ENCODE measurements at places on chromosomes 16 and 17.

- no peak for ATAC-seq
Observed at GRCh38 chr17:1563786-1564613, 1.4 kb upstream of the PITPNA start.

- ATAC-seq = no peak
Observed at GRCh38 chr16:89437991-89438390, 52.4 kb downstream of the ANKRD11 start.

DNA sequence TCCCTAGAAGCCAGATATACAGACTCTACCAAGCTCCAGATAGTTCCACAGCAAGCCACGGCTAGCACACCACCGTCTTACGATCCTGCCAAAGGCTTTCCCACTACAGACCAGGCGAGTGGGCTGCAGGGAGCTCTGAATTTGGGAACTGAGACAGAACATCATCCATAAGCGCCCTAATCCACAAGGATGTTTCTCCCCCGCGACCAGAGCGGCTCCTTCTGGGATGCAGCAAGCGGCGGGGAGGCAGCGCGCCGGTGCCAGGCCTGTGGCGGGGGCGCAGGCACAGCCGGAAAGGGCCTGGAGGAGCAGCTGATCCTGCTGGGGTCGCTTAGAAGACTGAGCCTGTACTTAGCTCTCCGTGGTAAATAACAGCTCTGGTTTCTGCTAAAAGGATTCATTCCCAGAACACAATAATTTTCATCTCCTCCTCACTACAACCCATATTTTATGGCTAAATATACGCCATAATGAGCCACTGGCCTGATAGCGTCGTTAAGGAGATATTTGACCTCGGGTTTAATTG, 16.2 kb upstream of the FOXF1 start:
- ATAC-seq = no peak

- ATAC-seq = no peak
Observed at GRCh38 chr16:88131256-88131655, 180.0 kb downstream of the BANP start.

DNA sequence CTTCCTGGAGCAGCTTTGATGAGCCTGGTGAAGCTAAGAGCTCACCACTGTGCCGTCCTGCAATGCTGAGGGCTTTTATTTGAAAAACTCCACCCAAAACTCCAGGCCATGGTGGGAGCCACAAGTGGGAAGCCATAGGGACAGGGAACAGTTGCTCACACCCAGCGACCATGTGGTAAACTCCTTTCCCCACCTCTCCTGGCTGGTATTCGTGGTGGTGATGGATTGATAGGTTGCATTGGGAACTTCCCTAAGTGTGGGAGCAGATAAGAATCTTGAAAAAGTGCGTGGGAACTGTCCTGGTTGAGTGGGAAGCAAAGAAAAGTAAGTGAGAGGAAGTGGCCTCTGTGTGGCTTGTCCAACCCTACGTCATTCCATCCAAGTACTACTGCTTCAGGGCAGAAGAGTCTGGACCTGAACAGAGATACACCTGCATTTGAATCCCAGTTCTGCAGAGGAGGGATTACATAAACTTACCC, at the start of gene CCL1:
Gene CCL1 (minus strand): TSS at position 51 of the 479 bp plus-strand sequence. CDS start 72 bp downstream, outside the sequence.
- no peak for ATAC-seq

- peak; percentile 91 for ATAC-seq
Observed at GRCh38 chr17:66459811-66460270, 157.4 kb downstream of the PRKCA start.

DNA sequence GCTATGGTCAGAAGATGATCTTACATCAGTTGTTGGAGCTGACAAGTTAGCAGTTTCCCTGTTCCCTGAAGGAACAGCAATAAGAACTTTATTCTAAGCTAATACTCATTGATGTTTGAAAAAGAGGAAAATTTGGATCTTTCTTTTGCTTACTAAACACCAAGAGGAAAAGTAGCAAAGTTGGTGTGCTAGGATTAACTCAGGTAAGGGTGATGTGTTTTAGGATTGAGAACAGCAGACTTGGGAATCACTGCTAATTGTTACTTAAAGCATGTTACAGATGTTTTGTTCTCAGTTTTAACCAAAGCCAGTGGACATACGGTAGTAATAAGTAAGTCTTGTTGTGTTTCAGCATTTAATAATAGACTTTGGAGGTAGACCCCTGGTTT, 3.7 kb downstream of the SETD6 start:
- ATAC-seq = no peak

- no peak for ATAC-seq
Observed at GRCh38 chr16:4060823-4061222, 55.4 kb downstream of the ADCY9 start.

- no peak for ATAC-seq
Observed at GRCh38 chr17:13297183-13297582, 279.4 kb upstream of the ELAC2 start.

DNA sequence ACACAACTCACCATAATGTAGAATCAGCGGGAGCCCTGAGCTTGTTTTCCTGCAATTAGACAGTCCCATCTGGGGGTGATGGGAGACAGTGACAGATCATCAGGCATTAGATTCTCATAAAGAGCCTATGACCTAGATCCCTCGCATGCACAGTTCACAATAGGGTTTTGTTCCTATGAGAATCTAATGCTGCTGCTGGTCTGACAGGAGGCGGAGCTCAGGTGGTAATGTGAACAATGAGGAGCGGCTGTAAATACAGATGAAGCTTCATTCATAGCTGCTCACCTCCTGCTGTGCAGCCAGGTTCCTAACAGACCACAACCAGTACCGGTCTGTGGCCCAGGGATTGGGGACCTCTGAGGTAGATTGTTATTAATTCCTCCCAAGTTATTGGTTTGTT, 2.9 kb upstream of the DOK4 start:
- no peak for ATAC-seq

- ATAC-seq = no peak
Observed at GRCh38 chr17:27329146-27329805, 35.4 kb downstream of the WSB1 start.

- no peak for ATAC-seq
Observed at GRCh38 chr17:18231164-18231563, 5.7 kb downstream of the LLGL1 start.

- peak; percentile 39 for ATAC-seq
Observed at GRCh38 chr17:65495122-65496055, 66.1 kb downstream of the AXIN2 start.

GRCh38 chr17:33680472-33680871, 387.4 kb upstream of the ASIC2 start:
- ATAC-seq = no peak

DNA sequence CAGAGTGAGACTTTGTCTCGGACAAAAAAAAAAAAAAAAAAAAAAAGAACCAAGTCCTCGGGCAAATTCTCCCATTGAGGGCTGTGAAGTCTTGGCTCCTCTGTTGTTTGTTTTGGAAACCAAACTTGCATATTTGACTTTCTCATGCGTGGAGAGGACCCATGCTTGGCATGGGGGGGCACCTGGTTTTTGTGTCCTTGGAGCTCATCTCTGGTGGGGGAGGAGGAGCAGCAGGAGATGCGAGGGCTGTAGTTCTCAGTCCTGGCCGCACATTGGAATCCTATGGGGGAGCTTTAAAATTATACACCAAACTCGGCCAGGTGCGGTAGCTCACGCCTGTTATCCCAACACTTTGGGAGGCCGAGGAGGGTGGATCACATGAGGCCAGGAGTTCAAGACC, 74.5 kb downstream of the ABCC6 start:
- no peak for ATAC-seq

DNA sequence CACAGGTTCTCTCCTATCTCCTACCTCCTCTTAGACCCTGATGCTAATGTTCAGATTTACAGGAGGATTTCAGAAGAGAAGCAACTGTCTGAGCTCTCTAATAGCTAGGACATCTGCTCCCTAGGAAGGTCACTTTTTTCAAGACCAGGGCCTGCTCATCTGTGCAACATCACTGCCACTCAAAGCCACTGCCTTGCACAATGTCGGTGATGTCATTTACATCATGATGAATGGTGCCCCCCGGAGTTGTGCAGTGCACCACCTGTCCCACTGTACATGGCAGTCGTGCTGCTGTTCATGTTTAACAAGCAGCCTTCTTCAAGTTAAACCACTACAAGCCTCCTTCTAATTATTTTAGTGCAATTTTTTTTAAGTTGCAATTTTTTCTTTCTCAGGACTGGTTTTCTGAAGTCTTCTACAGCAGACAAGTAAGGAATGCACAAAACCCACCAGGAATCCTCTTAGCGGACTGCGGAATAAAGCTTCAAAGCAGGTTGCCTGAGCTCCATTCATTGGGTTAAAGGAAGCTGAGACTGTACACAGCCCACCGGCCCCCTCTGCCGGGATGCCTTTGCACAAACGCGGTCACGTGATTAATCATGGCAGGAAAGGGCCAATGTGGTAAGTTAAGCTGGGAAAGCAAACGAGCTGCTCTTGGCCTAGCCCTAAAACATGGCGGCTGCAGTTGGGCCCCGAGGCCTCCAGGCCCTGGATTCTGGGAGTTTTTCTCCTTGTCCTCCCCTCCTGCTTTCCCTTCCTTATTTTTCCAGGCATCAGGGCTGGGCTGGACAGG, 74.1 kb downstream of the MYH11 start:
- ATAC-seq = no peak

DNA sequence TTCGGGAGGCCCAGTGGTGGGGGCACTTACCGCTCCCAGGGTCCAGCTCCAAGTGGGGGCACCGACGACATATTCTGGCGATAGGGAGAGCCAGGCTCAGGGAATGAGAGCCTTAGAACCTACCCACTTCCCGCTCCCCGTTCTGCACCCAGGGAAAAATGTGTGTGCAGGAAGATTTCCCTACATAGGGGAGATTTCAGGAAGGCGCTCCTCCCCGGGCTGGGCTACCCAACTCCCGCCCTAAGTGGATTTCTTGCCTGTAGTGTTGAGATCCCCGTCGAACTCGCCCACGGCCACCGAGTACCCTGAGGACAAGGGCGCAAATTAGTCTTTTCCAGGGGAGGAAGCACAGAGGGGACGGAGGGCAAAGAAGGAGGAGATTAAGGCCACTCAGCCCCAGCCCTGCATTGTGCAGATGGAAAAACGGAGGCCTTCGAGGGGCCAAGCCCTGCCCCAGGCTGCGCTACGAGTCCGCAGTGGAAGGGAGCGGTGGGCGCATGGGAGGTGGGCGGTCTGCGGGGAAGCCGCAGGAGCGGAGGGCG, 5.1 kb downstream of the ITGA2B start:
- ATAC-seq = no peak

DNA sequence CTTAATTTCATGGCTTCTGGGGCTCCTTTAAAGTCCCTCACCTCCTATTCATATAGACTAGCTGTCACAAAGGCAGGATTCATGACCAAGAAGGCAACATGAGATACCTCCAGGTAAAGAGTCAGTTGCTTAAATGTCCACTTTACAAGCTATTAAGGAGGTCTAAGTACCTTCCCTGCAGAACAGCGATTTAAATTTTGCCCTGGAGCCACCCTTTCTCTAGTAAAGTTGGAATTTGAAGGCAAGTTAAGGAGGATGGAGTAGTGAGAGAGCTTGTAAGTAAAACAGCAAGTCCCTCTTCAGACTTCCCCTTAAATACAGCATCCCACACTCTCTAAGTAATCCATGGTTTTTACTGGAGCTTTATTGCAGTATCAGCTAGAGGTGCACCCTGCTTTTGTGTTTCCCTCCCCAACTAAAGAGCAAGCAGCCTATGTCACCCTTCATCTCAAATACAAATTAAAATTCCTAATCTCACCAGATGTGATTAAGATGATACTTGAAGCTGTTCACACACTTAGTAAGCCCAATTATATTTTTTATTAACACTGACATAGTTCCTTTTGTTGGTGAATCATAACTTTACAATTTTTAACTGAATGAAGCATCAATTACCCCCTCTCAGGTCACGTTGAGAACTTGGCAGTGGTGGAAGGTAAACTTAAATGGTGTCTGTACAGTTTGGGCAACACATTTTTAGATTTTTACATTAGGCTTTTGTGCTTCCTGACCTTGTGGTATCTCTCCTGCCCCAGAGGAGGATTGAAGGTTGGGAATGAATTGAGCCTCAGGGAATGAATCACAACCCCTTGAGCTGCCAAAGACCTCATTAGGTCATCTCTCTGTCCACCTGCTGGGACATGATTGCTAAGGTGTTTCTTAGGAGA, 108.9 kb downstream of the TANGO6 start:
- no peak for ATAC-seq

DNA sequence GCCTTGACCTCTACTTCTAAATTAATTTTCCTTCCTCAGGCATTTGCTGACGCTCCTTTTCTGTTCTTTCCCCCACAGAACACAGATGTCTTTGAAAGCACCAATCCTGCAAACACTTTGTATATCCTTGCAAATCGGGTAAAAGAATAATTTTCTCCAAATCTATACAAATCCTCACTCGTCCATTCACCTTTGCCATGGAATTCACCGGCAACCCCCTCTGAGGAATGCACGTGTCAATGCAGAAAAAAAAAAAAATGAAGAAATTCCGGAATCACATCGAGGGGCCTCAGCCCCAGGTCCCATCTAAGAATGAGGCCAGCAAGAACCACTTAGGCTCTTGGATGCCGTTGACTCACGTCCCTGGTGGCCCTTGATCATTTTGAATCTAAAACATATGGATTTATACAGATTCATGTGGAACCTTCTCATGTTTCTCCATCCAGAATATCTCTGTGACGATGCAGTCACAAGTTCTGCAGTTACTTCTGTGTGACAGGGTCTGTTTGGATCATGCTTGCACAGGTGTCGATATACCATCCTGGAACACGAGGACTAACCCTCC, 136.9 kb downstream of the RBFOX3 start:
- ATAC-seq = no peak

- no peak for ATAC-seq
Observed at GRCh38 chr17:80455784-80456183, 20.6 kb downstream of the NPTX1 start.

DNA sequence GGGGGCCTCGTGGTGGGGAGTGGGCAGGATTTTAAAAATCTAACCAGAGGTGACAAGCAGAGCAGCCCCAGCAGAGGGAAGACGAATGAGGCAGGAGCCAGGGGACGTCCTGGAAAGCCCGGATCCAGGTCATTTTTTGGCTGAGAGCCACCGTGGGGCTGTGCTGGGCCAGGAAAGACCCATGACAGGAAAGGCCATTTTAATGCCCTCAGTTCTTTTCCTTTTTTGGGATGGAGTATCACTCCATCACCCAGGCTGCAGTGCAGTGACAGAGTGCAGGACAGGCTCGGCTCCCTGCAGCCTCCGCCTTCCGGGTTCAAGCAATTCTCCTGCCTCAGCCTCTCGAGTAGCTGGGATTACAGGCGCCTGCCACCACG, 30.5 kb upstream of the JPH3 start:
- ATAC-seq = peak; percentile 29

DNA sequence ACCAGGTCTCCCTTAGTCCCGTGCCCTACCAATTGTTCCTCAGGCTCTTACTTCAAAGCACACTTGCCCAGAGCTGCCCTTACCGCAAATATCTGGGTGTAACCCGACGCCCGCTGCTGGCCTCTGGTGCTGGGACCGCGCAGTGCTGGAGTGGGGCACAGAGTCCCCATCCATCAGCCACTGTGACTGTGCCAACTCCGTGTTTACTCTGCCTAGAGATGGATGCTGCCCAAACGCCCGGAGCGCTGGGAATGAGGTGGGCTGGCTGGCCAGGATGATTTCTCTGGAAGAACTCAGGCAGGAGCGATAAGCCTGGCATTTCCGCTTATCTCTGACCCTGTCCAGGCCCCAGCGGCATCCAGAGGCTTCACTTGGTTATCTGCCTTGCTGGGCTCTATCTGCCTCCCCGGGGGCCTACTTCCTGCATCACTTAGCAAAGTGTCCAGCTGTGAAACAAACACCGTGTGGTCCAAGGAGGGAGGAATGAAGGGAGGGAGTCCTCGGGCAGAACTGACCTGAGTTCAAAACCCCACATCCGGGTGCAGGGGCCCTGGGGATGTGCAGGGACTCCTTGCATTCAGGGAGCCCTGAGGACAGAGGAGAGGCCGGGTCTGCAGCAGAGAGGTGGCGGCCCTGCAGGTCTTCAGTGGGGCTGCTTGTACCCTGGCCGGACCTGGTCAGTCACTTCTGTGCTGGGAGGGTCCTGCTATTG, 9.4 kb upstream of the MYLK3 start:
- ATAC-seq = no peak
